Stimulated activated CD4-positive, alpha-beta T cell treated with anti-CD3 and anti-CD28 coated beads, Interleukin-15, amount 100 ng/mL, for 48 hours (primary cell): ENCODE measurements at places on chromosomes 16 and 17.

DNA sequence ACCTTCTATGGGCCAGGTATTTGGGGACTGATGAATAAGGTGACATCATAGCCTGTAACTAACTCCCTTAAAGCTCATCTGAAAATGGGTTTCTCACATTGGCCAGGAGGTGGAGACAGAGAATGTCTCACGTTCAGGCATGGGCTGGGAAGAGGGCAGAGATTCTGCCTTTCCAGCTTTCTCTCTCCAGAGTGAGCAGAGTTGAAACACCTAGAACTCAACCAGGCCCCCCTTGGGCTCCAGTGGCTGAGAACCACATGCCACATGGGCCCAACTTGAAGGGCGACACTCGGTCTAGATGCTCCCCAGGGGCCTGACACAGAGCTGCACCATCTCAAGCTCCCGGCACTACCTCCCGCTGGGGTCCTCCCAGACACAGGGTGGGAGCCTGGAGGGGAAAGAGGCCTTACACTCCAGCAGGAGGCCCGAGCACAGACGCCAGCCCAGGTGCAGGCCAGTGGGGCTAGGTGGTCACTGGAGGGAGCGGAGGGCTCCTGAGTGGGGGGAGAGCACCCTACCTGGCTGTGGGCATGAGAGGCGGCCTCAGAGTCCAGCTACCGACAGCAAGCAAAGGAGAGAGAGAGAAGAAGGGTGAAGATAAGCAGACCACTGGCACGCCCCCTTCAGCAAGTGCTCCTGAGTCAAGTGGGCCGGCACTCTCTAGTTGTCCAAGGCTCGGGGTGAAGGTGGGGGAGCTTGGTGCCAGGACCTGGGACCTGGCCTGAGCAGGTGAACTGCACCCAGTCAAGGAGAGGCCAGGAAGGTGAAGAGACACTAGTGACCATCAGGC, 55.9 kb downstream of the MYO18A start:
- DNase-seq: no peak

DNA sequence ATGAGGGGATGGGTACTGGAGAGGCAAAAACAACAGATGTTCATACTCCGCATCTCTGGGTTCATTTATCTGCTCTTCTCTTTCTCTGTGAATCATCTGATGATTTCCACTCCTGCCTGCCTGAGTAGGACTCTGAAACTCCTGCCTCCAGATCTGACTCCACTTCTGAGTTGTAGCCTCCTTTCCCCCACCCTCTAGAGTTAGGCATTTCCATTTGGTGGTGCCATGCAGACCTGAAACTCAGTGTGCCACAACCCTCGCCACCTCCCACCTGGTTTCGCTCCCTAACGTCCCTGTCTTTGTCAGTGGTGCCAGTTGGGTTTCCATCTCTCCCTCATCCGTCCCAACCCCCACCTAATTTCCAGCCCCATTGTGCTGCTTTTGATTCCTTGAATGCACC, 126.2 kb downstream of the PRKCB start:
- DNase-seq: peak; percentile 51

DNA sequence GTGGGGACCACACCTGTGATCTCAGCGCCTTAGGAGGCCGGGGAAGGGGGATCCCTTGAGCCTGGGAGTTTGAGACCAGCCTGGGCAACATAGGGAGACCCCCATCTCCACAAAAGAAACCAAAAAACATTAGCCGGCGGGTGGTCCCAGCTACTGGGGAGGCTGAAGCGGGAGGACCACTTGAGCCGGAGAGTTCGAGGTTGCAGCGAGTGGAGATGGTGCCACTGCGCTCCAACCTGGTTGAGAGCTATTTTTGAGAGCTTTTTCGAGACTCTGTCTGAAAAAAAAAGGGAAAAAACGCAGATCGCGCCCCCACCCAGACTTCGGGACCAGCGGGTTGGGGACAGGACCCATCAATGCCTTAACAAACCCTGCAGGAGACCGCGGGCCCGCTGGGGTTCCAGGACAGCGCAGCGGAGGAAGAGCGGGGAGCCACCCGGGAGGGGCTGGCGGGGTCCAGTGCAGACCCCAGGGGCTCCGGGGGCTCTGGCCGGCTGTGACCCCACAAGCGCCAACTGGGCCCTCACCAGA, 762 bp upstream of the BAIAP3 start:
- no peak for DNase-seq

DNA sequence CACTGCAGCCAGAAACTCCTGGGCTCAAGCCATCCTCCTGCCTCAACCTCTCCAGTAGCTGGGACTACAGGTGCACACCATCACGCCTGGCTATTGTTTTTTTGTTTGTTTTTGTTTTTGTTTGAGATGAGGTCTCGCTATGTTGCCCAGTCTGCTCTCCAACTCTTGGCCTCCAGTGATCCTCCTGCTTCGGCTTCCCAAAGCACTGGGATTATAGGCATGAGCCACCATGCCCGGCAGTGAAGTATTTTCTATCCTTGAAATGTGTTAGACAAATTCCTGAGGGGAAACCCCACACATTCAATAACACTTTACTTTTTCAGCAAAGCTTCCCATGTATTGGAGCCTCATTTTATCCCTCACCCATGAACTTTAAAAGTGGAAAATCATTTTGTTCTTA, 81.2 kb upstream of the KIFC3 start:
- no peak for DNase-seq

- DNase-seq: no peak
Observed at GRCh38 chr16:5006348-5007193, 27.2 kb downstream of the NAGPA start.

- no peak for DNase-seq
Observed at GRCh38 chr16:13041646-13042290, 140.4 kb downstream of the SHISA9 start.

DNA sequence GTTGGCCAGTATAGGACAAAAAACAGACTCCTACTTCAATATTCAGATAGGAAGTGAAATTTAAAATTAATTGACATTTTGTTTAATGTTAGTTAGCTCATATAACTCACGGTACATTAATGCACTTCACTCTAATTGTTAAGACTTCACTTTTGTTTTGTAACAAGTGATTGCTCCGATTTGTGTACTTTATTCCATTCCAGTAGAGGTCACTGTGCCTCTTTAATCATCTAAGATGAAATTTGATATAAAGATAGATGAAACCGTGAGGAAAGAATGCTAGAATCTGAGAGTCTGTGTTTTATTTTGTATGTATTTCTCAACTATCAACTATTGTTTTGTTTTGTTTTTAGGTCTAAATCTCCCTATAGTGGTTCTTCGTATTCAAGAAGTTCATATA, 29.0 kb downstream of the RBBP6 start:
- DNase-seq: no peak

DNA sequence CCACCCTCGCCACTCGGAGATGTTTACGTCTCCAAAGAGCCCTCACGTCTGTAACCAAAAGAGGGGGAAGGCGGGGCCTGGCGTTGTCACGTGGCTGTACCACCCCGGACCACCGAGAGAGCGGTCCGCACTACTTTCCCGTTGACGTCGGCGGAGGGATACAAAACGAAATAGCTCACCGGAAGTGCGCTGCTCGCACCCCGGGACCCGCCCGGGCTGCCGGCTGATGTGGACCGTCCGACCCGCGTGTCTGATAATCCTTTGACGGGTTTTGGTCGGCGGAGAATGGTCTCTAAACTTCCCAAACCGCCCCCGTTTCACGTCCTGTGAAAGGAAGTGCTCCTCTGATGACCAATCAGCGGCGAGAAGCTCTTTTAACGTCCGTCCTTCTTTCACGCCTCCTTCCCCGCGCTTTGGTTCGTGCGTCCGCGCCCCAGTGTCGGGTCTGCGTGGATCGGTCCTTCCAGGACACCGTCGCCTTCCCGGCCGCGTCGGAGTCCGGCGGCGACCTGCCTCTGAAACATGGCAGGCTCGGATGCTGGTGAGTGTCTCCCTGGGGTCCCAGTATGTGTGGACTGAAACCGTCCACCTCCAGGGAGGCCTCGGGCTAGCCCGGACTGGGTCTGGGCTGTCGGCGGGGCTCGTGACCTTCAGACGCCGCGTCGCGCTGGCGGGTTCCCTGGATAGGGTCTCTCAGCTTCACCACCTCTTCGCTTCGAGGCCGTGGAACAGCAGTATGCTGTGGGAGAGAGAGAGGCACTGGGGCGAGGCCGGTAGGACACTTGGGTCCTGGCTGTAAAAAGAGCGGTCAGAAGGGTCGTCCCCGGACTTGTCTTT, at the start of gene CEP95:
Gene CEP95, plus strand, starts transcription at position 402 of the 837 bp plus-strand sequence. Its CDS starts 121 bp downstream, at position 523.
- DNase-seq: peak; percentile 91

GRCh38 chr16:69754143-69754468, 620 bp downstream of the NOB1 start:
- no peak for DNase-seq

DNA sequence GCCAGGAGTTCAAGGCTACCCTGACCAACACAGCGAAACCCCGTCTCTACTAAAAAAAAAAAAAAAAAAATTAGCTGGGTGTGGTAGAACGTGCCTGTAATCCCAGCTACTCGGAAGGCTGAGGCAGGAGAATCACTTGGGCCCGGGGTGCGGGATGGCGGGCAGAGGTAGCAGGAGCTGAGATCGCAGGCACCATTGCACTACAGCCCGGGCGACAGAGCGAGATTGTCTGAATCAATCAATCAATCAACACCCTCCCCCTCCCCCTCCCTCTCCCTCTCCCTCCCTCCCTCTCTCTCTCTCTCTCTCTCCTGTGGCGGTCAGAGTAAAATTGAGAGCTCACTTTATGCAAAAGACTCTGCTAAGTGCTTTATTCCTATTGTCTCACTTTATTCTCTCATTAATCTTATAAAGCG, 1.2 kb downstream of the HSDL1 start:
- DNase-seq: no peak

- DNase-seq: no peak
Observed at GRCh38 chr17:64683796-64684195, 21.7 kb upstream of the SMURF2 start.

DNA sequence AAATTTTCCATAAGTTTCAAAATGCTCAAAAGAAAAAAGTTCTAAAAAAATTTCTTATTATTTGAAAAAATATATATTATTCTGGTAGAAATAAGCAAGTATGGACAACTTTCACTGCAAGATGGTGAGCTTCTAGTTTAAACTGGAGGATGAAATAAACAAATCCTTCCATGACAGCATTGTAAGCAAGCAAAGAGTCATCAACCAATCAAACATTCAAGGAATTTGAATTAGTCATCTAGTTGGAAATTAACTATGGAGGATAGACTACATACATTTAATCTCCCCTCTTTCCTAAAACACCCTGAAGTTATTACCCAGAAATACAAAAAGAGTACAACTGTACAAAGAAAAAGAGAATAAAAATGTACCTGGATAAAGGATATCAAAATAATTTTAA, 51.0 kb upstream of the IRX5 start:
- no peak for DNase-seq

DNA sequence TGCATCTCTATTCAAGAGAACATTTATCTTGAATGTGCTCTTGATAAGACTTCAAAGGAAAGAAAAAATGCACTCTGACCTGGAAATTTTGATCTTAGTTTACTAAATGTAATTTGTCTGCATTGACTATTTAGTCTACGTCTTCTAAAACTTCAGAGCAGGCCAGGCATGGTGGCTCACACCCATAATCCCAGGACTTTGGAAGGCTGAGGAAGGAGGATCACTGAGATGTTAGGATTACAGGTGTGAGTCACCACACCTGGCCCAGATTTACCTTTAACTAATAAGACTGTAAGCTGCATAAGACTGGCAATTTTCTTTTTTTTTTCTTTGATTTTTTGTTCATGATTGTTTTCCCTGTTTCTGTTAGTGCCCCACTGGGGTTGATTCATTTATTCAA, 18.8 kb upstream of the CIITA start:
- no peak for DNase-seq

DNA sequence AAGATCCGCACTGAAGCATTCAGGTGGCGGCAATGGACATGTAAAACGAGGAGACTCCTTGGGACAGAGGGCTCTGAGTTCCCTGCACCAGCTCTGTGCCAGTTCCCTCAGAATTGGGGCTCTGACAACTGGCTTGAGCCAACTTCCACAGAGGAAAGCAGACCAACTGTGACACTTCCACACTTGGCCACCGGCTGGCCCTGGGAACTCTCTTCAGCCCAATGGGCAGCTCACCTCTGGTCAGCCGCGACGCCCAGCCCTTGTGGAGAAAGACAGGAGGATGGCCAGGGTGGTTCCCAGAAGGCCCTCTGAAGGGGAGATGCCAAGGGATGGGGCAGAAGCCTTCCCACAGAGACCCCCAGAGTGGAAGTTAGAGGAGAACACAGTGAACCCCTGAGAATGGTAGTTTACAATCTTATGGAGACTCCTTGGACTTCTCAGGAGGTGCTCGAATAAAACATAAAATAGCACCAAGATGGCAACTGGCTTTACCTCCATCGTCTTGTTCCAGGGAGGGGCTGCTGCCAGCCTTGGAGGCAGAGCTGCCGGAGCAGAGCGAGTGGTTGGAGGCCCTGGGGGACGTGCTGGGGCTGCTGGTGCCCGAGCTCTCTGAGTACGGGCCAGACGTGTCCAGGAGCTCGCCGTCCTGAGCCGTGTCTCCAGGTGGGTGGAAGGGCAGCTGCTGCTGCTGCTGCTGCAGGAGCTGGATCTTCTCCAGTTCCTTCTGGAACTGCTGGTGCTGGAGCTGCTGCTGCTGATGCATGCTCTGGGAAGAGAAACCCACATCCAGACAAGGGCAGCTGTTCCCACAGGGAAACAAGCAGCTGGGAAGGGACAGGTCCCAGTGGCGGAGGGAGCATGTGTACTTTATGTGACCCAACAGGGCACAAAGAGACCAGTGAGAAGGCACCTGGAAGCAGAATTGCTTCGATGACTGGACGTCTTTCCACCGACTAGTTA, 35.0 kb upstream of the ICAM2 start:
- no peak for DNase-seq

DNA sequence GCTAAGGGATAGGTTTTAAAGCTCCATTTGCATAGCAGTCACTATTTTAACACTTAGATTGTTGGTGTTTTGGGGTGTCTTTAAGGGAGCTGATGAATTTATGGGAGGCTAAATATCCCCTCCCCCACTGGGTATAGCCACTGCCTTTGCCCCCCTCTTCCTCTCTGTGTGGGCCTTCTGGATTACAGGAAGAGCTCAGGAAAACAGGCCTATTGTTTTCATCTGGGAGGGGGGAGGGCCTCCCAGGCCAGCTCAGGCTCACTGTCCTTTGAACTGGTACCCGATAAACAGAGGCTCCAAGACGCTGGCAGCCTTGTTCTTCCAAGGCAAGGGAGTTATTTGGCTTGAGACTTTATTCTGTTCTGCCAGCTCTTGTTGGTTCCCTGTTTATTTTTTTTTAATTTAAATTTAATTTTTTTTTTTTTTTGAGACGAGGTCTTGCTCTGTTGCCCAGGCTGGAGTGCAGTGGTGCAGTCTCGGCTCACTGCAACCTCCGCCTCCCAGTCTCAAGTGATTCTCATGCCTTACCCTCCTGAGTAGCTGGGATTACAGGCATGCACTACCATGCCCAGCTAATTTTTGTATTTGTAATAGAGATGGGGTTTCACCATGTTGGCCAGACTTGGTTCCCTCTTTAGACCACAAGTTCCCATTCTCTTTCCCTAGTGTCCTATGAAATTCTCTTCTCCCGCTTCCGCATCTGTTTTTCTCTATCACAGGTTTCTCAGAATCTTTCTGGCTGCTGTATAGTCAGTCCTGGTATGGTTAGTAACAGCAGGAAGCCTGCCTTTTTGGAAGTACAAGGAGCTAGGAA, 25.1 kb downstream of the MINK1 start:
- no peak for DNase-seq

GRCh38 chr17:51010173-51010675, 110.4 kb downstream of the SPAG9 start:
- DNase-seq: no peak

- DNase-seq: no peak
Observed at GRCh38 chr17:57489321-57489720, 233.0 kb downstream of the MSI2 start.

GRCh38 chr16:56936491-56936890, 4.5 kb downstream of the HERPUD1 start:
- DNase-seq: no peak
